ENCODE measurements at places on chromosomes 1 and 21.

GRCh38 chr1:210801501-210801900 is 332.4 kb downstream of the KCNH1 start:
- DNase-seq = no peak

GRCh38 chr1:22039594-22040285 is 12.8 kb upstream of the CDC42 start:
- DNase-seq = no peak

GRCh38 chr1:7886405-7886745 is 33.5 kb upstream of the UTS2 start:
- no peak for DNase-seq

GRCh38 chr1:182633657-182634281 is 29.6 kb upstream of the RGS16 start:
- no peak for DNase-seq

DNA sequence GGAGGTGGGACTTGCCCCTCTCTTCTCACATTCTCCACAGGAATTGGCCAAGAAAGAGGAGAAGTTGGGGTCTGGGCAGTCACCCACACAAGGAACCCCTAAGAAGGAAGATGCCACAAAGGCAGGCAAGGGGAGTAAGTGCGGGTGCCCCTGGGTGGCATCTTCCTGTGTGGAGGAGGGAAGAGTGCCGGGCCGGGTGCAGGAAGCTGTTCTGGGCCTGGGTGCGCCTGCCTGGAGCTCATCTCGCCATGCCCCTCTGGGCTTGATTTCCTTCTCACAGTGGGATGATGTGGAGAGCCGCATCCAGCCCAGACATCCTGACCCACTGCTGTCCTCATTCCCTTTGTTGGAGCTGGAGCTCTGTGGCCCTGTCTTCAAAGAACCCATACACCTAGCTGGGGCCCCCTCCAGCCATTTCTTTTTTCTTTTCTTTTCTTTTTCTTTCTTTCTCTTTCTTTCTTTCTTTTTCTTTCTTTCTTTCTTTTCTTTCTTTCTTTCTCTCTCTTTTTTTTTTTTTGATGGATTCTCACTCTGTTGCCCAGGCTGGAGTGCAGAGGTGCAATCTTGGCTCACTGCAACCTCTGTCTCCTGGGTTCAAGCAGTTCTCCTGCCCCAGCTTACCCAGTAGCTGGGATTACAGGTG is 9.3 kb downstream of the LRRC71 start:
- DNase-seq = no peak

GRCh38 chr1:36520056-36520455 is 37.3 kb upstream of the CSF3R start:
- no peak for DNase-seq

DNA sequence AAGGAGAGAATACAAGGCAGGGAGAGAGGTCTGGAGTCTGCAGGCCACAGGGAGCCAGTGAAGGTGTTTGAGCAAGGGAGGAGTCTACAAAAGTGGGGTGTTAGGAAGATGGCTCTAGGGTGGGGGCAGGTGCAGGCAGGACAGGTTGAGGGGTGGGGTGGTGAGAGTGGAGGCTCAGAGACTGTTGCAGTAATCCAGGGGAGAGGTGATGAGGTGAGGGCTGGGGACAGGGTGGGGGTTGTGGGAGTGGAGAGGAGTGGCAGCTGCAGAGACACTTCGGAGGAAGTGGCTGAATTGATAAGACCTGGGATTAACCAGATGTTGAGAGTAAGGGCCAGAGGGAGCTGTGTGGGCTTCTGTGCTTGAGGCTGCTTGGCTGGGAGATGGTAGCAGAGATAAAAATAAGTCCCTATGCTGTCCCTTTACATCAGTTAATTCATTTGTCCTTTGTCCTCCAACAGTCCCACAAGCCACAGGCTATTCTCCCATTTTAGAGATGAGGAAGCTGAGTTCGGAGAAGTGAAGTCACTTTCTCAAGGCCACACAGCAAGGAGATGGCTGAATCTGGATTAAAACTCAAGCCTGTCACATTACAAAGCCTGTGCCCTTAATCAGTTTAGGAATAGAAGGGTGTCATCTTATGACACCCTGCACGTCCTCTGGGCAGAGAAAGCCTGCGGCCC is 54.8 kb upstream of the SYNC start:
- no peak for DNase-seq

DNA sequence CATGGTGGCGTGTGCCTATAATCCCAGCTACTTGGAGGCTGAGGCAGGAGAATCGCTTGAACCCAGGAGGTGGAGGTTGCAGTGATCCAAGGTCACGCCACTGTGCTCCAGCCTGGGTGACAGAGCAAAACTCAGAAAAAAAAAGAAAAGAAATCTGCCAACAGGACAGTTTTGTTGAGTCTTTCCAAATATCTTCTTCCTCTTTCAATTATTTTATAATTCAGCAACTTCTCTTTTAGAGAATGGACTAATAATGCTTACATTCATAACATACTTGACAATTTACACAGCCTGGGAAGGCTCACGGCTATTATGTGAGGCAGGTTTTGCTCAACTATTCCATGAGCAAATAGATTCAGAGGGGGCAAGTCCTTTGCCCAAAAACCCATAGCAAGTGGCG is 18.1 kb downstream of the CNR2 start:
- DNase-seq = no peak

- no peak for DNase-seq
These were observed 209.1 kb upstream of the LYPLAL1 start for GRCh38 chr1:218964471-218965185.

GRCh38 chr1:113058941-113059706 is 13.9 kb upstream of the LRIG2 start:
- no peak for DNase-seq

GRCh38 chr1:69258842-69259241 is 308.9 kb upstream of the LRRC7 start:
- DNase-seq = no peak

DNA sequence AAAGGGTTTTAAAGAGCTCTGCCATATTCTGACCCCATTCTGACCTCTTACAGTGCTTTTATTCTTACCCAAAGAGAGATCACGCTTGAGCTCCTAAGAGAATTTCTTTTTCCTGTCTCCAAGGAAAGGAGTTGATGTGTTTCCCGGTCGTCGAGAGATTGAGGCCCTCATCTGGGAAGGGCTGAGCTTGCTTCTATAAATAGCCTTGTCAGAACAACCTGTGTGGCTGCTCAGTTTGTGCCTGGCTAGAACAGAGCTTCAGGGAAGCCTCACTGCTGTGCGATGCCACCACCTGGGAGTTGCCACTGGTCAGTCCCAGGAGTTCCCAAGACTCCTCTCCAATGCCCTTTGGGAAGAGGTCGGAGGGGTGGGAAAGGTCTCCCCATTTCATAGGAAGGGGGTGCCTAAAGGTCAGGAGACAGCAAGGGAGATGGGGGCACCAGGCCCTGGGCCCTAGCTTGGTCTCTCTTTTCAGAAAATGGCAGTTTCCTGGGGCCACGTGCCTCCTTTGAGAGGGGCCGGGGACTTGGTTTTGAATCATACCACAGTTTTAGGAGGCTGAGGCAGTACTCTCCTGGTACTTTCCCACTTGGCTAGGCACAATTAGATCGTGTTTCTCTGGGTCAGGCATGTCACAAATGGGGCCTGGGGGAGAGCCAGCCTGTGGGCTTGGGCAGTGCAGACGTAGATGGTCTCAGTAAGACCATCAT is 52.1 kb downstream of the EIF2D start:
- no peak for DNase-seq

GRCh38 chr1:220572416-220572815 is 44.5 kb downstream of the MARK1 start:
- no peak for DNase-seq

- no peak for DNase-seq
These were observed 25.9 kb downstream of the UBE2U start for GRCh38 chr1:64229307-64229706.

DNA sequence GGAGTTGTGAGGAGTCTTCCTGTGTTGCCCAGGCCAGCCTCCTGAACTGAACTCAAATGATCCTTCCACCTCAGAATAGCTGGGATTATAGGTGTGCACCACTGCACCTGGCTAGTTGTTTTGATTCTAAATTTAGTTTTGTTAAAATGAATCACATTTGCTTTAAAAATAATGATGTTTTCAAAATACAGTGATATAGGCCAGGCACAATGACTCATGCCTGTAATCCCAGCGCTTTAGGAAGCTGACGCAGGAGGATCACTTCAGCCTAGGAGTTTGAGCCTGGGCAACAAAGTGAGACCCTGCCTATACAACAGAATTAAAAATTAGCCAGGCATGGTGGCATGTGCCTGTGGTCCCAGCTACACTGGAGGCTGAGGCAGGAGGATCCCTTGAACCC is 24.3 kb downstream of the RTCA start:
- no peak for DNase-seq

DNA sequence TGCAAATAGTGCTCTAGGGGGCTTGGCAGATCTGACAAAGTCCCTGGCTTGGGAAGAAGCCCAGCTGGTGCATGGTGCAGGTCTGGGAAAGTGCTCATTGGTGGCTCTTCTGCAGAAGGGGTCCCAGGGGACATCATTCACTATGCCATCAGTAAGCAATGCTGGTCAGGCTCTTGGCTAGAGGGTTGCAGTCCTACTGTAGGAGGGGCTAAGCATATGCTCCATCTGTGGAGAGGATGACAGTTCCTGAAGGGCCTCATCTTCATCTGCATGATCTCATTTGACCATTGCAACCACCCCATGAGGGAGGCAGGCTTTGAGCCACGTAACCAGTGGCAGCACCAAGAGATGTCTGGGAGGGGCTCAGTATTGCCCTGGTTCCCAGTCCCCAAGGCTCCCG is 31.5 kb upstream of the VASH2 start:
- DNase-seq = no peak

GRCh38 chr1:21762022-21762404 is 20.9 kb downstream of the USP48 start:
- no peak for DNase-seq

GRCh38 chr1:211614615-211615014 is 35.7 kb upstream of the SLC30A1 start:
- no peak for DNase-seq

DNA sequence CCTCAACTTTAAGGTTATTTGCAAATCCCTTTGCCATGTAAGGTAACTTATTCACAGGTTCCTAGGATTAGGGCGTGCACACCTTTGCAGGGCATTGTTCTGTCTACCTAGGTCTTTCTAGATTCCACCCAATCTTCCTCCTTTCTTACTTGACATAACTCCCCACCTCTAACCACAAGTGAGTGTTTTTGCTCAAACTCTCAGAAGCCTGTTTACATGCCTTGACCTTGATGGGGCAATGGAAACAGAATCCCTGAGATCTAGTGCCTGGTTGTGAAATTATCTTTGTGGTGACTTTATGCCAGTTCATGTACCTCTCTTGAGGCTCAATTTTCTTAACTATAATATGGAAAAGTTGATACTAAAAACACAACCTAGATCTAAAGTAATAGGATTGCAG is 296.6 kb downstream of the TTLL7 start:
- DNase-seq = no peak

GRCh38 chr1:28582248-28582615 is 9.8 kb upstream of the RAB42 start:
- no peak for DNase-seq
